ENCODE measurements at places on chromosomes 2 and 18. TPM values are rescaled to one million over a fixed set of nuclear protein-coding genes. Genes with fewer than 3 reads are reported as not detected.

The LYPD6B gene
- 0.28 TPM for total RNA-seq

The ZSWIM2 gene
- total RNA-seq = not detected

- no peak for DNase-seq
Measured at GRCh38 chr2:36477746-36478145, 120.2 kb downstream of the FEZ2 start.

GRCh38 chr2:130332271-130333073 lies 10.2 kb upstream of the IMP4 start:
- peak; percentile 75 for DNase-seq

DNA sequence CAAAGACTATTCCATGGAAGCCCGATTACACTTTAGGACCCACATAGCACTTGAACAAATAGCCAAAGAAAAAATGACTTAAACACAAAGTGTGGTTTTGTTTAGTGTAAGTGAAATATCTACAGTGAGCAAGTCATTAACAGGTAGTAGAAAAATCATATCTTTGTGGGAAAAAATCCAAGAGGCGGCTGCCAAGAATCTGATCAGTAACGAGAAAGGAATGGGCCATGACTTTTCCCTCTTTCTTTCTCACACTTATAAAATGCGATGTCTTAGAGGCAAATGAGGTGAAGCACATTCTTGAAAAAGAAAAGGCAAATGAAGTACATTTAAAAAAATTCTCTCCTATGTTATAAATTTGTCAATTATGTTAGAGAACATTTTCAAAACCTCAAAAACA lies 12.9 kb upstream of the GEMIN6 start:
- no peak for DNase-seq

DNA sequence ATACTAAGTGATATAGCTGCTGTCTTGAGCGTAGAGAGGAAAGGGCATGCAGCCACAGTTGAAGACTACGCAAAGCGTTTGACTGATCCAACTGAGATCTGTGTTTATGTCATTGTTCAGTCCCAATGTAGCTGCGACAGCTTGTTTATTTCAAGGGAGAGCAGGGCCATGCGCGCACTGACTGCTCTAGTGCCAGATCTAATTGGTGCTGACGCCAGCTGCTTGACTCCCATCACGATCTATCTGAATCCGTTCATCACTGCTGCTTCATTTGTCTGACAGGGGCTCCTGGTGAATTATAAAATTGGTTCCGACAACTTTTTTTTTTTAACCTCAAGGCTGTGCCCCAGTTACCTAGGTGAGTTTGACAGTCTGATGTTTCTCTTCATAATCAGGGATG lies 75.7 kb downstream of the CHST9 start:
- DNase-seq = no peak

DNA sequence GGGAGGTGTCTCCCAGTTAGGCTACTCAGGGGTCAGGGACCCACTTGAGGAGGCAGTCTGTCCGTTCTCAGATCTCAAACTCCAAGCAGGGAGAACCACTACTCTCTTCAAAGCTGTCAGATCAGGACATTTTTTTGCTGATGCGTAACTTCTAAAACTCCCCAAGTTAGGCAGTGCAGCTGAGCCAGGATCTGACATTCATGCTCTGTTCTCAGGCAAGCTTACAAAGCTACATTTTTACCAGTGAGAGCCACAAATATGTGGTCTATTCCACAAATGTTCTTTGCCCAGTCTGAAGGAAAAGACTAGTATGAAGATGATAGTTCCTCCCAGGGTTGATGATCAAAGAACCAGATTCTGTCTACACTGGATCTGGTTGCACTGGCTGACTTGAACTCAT lies 184.1 kb downstream of the MTCL1 start:
- DNase-seq = no peak

- no peak for DNase-seq
Measured at GRCh38 chr18:27556741-27557140, 371.6 kb upstream of the CHST9 start.

DNA sequence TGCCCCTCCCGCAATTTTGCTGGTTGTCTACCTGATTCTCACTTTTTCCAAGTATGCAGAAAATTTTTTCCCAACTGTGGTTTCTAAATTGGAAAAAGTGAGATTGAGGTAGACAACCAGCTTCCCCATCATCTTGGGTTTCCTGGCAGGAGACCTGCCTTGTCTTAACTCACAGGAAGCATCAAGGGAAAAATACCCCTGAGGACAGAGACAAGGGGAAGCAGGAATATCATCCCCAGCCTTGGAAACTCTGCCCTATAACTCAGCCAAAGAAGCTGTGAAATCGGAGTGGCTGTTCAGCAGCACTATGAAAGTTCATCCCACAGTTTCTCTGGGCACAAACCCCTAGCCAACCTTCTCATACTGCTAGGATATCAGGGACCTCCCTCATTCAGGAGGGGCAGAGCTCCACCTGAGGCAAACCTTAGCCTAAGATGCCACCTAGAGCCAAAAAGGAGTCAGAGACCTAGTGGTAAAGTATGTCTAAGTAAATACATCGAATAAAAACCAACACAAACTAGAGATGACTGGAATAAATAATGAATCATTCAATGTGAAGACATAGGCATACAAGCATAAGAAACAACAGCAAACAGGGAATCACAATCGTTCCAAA lies 68.2 kb downstream of the ZSWIM2 start:
- DNase-seq = no peak

DNA sequence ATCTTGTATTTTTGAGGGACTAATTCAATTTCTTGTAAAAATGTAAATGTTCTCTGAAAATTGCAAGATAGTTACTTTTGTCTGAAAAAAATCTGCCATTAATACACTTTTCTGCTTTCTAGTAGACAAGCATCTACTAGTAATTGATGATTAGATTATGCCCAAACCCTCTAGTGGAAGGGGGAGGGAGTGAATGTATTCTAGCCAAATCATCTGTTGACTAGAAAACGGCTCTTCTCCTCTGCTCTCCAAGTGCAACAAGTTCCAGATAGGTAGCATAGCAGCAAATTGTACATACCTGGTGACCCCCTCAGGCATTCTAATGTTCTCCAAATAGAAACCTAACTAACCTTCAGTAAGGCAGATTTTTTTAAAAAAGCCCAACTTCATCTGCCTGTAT lies 58.6 kb downstream of the RELCH start:
- no peak for DNase-seq

DNA sequence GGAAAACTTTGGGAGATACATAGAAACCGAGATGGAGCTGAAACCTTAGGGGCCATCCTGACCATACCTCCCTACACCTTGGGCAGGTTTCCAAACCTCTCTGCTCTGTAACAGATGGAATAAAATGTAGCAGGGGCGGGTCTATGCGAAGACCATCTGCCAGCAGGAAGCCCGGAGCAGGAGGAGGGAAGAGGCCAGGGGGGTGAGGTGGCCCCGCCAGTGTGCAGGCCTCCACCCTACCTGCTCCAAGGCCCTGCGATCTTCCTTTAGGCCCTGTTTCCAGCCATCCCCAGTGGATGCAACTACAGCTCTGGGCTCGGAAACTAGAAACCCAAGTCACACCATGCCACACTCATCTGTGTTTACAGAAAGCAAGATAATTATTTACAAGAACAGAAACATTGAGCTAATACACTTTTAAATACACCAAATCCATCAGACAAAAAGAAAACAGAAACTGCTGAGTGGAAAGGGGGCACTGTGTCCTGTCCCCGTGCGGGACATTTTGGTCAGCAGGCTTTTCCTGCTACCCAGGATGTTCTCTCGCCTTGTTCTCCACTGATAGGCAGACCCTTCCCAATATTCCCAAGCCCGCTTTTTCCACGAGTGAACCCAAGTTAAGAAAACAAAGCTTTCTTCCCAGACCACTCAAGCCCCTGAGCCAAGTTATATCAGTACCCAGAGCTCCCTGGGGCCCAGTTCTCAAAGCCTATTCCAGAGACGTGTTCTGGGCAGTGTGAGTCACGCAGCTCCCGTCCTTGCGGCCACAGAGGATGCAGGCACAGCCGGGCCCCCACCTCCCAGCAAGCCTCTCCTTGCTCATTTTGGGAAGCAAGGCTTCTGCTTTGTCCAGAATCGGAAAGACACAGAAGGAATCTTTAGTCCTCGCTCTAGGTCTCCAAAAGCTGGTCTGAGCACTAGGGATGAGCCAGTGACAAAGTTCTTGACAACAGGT lies 17.3 kb downstream of the CIB4 start:
- peak; percentile 72 for DNase-seq

- DNase-seq = no peak
Measured at GRCh38 chr2:203631068-203631757, 75.2 kb upstream of the CD28 start.

GRCh38 chr2:239050252-239050649 lies 202.4 kb downstream of the TWIST2 start:
- DNase-seq = no peak

GRCh38 chr18:10213526-10213925 lies 240.9 kb upstream of the APCDD1 start:
- DNase-seq = no peak

DNA sequence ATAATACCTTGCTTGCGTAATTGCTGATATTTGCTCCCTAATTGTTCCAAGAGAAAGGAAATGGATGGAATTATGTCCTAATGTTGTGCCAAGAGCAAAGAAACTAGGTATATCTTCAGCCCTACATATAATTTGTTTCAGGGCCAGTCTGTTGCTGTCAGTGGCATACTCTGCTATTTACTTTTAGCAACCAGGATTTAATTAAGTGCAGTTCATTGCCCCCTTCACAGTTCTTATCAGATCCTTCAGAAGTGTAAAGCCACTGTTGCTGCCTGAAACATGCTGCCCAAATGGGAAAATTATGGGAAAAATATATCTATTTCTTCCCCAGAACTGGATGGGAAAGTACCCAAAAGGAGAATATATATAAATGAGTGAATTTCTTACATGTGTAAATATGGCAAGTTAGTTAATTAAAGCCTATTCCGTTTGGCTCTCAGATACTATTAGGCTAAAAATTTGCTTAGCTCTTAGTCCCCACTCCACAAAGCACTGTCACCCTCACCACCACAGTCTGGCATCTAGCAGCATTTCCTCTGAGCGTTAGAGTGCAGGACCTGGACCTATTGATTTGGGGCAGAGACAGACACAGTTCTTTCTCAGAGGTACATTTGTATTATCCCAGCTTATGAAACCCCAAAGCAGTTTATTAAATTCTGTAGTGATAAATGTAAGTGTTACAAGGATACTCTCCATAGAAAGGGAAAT lies 72.8 kb upstream of the DTNA start:
- DNase-seq = no peak

The IL1A gene
- not detected for total RNA-seq

DNA sequence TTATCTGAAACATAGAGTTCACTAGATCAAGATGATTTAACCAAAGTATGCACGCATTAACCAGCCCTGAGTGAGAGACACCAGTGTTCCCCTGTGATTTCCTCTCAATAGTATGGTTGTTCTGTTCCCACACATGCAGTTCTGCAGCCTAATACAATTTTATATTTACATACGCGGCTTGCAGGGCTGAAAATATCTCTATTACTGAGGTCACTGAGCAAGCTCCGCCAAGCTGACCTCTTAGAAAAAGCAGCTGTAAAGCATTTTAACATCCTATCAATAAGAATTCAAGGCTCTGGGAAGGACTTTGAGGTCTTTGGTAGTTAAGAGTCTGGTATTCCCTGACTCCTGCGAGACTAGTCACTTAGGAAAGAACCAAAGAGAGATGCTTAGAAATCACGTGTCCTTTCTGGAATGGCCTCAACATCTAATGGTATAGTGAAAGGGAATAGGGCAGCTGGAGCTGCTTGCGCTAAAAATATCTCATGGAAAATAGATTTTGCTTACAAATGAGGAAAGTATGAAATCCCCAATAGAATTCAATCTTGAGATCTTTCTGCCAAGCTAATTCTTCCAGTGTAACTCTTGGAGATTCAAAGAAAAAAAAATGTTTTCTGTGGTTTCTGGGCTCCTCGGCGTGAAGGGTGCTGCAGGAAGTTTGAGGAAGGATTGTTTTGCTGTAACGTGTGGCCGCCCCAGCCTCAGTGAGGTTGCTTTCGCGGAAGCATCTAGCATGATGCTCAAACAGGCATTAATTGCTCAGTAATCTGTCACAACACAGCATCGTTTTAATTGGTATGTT lies 59.2 kb downstream of the DOCK10 start:
- DNase-seq = no peak

GRCh38 chr2:215843579-215843978 lies 169.8 kb downstream of the MREG start:
- no peak for DNase-seq

The TMEM169 gene
- 0.47 TPM for total RNA-seq

- DNase-seq = no peak
Measured at GRCh38 chr18:57054891-57055290, 92.0 kb upstream of the BOD1L2 start.

DNA sequence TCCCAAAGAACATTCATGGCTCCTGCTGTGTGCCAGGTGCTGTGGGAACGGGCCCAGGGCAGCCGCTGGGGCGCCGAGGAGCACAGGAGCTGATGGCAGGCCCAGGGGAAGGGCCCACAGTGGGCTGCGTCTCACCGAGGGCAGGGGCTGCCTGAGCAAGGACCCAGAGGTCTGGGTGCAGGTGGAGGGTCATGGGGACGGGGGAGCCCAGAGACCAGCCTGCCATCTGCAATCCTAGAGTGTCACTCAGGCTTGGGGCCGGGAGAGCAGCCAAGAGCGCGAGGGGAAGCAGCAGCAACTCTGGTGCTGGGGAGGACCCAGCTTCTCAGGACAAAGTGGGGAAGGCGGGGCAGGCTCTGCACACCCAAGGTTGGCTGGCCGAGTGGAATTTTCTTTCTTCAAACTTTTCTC lies 207.4 kb downstream of the HDAC4 start:
- DNase-seq = peak; percentile 46

GRCh38 chr2:126660971-126661370 lies 5.0 kb downstream of the GYPC start:
- no peak for DNase-seq

The PKP4 gene
- 15.6 TPM for total RNA-seq

GRCh38 chr2:43289331-43289730 lies 62.9 kb upstream of the ZFP36L2 start:
- DNase-seq = no peak

The NR4A2 gene
- total RNA-seq = 2.5 TPM

GRCh38 chr18:7733642-7734041 lies 166.5 kb downstream of the PTPRM start:
- DNase-seq = no peak

- no peak for DNase-seq
Measured at GRCh38 chr2:218228366-218229090, 11.5 kb downstream of the ARPC2 start.

Measured in adrenal gland (tissue), 19 donors.